ENCODE measurements at places on chromosomes 1 and 21.

DNA sequence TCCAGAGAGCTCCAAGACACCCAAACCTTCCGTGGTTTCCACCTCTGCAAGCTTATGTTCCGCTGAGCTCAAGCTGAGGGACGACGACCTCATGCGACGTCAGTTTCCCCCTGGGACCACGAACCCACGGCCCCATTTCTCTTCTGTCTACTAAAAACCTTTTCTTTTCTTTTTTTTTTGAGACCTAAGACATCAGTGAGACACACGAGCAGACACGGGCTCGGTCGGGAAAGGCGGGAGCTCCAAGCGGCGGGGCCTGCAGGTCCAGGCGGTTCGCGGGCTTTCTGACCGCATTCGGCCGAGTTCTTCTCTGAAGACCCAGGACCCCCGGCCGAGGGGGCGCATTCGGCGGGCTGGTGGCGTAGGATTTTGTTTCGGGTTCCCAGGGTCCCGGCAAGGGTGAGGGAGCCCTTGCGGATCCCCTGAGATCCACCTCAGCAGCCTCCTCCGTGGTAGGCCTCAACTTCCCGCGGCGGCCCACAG lies 402 bp downstream of the C21orf58 start:
- DNase-seq = peak; percentile 11

GRCh38 chr1:243740255-243740999 lies 109.6 kb downstream of the AKT3 start:
- peak; percentile 58 for DNase-seq

DNA sequence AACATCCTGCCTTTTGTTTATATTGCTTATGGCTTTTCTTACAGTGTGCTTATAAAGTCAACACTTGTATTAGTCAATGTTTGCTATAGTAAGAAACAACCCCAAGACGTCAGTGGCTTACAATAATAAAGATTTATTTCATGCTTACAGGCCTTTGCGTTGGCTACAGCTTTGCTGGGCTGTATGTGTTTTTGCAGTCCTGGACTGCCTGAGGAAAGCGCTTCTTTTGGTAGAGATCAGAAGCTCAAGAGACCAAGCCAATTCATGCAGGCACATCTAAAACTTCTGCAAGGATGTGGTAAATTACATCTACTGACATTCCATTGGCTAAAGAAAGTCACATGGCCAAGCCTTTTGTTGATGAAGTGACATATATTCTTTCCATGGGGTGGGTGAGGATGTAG lies 17.5 kb upstream of the PRKAA2 start:
- DNase-seq = no peak

DNA sequence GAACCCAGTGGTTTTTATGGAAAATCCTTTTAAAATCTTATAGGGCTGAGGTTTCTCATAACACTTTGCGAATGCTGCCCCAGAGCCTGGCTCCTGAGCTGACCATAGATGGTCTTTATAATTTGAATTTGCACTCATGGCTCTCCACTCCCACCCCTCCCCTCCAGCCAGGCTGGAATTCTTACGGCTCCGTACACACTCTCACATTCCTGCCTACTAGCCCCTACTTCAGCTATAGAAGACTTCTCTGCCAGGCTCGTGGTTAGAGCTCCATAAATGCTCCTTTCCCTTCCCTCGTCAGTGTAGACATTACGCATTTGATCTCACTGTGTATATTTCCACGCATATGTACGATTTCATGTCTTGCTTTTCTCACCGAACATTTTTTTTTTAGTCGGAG lies 5.4 kb upstream of the HSPG2 start:
- DNase-seq = no peak

- peak; percentile 76 for DNase-seq
These were observed 103.8 kb downstream of the ADSS2 start for GRCh38 chr1:244347942-244348341.

GRCh38 chr1:26281971-26282370 lies 2.1 kb downstream of the SH3BGRL3 start:
- peak; percentile 46 for DNase-seq

DNA sequence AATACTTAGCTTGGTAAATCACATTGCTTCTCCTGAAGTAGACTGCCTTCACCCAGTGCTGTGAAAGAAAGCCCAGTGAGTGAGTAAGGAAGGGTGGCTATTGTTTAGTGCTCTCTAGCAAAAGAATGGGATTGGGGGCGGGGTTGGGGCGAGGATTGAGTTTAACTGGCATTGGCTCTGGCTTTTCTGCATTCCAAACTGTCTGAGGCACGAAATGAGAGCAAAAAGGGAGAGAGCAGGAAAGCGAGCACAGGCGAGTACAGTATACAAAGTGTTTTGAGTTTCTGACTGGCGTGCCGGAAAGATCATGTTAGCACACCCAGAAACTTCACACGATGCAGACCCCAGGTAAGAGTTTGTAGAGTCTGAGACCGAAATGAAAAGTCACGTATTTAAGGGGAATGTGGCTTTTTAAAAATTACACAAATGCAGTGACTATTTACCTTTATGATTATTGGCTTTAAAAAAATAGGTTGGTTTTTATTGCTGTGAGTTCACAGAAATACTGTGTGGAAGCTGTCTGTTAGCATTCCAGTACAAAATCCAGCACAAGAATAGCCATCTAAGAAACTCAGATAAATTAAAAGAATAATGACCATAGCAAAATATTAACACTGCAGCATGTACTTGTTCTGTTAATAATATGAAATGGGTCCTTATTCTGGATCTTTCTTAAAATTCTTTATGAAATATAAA lies 155.4 kb downstream of the CLEC20A start:
- peak; percentile 95 for DNase-seq

DNA sequence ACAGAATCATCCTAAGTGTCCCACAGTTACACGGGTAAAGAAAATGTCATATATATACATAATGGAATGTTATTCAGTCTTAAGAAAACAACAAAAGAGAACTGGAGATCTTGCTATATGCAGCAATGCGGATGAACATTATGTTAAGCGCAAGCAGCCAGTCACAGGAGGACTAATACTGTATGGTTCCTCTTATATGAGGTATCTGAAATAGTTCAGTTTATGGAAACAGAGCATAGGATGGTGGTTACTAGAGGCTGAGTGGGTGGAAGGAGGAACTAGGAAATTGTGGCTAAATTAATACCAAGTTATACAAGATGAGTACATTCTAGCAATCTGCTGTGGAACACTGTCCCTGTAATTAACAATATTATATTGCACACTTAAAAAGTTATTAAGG lies 834.3 kb downstream of the KCNT2 start:
- no peak for DNase-seq

- DNase-seq = peak; percentile 85
These were observed 57.4 kb downstream of the COL6A1 start for GRCh38 chr21:46038871-46039397.

GRCh38 chr1:98277118-98277517 lies 356.3 kb upstream of the DPYD start:
- DNase-seq = peak; percentile 63

- DNase-seq = no peak
These were observed 17.2 kb downstream of the NFASC start for GRCh38 chr1:204887846-204888245.

GRCh38 chr1:45266151-45266801 lies 59.9 kb upstream of the ZSWIM5 start:
- peak; percentile 88 for DNase-seq

DNA sequence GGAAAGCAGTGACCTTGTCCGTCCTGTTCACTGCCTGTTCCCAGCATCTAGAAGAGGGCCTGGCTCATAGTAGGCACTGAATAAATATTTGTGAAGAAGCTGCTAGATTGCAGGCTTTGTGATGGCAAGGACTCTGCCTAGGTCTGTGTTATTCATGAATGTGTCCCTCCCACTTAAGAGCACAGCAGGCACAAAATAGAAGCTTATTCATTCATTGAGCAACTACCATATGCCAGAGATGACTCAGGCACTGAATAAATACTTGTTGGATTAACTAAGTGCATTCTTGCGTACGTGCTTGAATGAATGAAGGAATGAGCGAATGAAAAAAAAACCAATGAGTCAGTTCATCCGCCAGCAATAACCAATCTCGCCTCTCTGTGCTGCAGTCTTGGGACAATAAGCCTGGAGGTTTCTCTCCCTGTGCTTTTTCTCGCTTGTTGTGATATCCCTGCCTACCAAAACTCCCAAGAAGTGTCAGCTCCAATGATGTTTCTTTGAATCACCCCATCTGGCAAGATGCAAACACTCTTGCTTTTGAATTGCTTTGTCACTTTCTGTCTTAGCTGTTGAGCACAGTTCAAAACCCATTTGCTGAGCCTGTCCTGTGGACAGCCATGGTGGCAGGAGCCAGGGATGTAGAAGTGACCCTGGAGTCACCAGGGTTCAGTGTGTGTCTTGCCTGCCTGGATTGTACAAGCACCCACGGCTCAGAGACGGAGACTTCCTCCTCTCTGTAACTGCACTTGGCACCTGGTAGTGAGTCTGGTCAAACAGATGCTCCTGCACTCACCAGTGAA lies 143.9 kb downstream of the KAZN start:
- peak; percentile 88 for DNase-seq

DNA sequence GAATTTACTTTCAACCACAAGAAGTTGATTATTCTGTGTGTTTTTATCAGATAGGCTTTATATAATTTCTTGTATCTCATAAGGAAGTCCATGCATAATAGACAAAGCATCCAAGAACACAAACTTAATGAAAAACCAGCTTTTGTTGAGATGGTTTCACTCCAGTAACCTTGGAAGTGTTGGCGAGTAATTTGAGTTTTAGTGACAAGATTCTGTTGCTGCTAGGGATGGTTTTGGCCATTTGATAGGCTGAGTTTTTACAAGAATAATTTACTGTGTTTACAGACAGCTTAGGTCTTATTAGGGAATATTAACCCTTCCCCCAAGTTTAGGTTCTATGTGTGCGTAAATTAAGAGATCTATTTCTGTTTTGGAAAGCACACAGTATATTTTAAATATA lies 513.6 kb downstream of the USP25 start:
- no peak for DNase-seq

DNA sequence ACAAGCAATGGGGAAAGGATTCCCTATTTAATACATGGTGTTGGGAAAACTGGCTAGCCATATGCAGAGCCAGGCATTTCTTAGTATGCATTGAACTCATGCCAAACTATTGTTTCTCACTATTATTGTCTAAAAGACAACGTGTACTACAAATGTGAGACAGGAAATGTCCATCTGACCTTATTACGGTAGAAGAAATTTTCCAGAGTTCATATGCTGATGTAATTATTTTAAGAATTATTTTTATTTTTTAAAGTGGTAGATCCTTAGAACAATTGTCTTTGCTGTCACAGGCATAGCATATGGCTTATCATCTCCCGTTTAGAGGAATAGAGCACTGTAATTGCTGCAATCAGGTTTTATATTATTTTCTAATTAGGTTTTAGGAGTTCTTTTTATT lies 75.2 kb upstream of the S1PR1 start:
- no peak for DNase-seq

DNA sequence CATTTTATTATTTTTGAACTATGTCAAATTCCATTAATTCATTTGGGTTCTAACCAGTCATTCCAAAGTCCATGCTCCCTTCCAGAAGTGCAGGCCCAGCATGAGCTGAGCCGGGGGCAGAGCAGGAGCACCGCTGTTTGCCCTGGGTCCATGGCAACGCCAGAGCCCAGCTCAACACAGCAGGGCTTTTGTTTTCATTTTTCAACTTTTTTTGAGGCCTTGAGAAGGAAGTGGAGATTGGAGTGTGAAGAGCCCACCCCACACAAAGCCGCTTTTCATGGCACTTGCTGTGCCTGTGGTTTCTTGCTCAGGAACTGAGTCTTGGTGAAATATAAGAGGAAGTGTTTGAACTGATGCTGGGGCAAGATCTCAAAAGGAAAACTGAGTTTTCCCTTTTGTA lies 13.2 kb upstream of the PRMT2 start:
- DNase-seq = no peak

- DNase-seq = no peak
These were observed 11.2 kb upstream of the PRDM15 start for GRCh38 chr21:41890355-41890754.

DNA sequence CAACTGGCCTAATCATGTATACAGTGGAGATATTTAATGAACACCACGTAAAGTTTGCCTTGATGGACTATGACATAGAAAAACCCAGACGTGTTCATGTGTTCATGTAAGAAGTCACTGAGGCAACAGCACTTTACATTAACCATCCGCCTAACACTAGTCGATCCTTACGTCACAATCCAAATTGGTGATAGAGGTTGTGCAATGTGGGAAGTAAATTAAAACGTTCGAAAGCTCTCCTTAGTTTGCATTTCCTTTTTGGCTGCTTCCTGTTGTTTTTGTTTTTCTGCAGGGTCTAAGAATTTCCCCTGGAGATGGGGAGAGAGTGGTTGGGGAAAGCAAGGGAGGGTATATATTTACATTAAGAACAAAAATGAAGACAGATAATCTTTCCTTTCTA lies 587.5 kb upstream of the ADGRL2 start:
- no peak for DNase-seq

DNA sequence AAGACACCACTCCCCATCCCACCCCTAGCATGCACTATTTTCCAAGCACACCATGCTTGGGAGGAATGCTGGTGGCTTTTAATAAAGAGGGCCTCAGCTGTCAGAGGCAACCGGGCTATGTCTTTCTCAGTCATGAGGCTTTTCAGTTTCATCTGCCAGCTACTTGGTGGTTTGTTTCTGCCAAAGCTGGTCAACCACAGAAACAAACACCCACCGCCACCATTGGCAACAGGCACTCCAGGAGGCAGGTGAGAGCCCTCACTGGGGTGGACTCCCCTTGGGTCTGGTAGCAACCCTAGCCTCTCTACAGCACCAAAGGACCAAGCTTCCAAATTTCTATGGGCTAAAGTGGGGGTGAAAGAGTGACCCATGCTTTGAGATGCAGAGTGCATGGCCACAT lies 54.3 kb upstream of the CD1D start:
- DNase-seq = no peak

GRCh38 chr1:171140401-171140800 lies 44.7 kb upstream of the FMO2 start:
- no peak for DNase-seq

DNA sequence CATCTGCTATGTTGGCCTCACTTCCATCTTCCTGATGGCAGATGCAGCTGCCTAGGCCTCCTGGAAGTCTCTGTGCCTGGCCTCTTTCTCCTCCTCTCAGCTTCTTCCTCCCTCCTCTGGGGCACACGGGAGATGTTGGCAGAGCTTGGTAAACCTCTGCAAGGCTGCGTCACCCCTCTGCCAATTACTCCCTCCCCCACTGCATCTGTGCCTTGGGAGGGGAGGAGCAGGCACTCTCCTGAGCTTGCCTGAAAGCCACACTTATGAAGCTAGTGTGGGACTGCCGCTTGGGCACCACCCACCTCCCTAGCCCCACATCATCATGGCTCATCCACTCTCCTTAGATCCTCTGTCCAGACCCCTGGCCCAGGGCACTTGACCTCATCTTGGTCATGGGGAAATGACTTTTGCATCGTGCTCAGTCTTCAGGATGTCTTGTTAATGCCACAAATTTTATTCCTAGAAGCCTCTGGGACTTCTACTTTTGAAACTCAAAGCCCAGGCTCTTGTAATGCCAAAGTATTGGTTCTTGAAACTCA lies 7.3 kb upstream of the TMEM51 start:
- no peak for DNase-seq

All from EH (cell line).